ENCODE measurements at places on chromosomes 1 and 21.

DNA sequence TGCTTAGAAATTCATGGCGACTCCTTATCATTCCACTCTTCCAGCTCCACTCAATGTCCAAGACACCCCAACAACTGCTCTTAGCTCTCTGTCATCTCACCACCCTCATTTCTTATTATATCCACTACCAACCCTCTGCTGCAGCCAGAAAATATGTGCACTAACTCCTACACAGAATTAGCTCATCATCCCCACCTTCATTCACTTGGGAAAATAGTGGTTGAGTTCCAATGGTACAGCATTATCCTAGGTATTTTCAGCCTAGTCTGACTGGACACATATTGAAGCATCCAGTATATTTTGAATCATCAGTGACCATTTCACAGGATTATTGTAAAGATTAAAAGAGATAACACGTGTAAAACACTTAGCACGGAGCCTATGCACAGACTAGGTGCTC is 16.7 kb upstream of the VSIG8 start:
- DNase-seq: no peak

GRCh38 chr1:168585191-168585590 is 8.8 kb downstream of the XCL1 start:
- no peak for DNase-seq

- DNase-seq: no peak
Measured at GRCh38 chr1:188371295-188371806, 1542.6 kb downstream of the PLA2G4A start.

DNA sequence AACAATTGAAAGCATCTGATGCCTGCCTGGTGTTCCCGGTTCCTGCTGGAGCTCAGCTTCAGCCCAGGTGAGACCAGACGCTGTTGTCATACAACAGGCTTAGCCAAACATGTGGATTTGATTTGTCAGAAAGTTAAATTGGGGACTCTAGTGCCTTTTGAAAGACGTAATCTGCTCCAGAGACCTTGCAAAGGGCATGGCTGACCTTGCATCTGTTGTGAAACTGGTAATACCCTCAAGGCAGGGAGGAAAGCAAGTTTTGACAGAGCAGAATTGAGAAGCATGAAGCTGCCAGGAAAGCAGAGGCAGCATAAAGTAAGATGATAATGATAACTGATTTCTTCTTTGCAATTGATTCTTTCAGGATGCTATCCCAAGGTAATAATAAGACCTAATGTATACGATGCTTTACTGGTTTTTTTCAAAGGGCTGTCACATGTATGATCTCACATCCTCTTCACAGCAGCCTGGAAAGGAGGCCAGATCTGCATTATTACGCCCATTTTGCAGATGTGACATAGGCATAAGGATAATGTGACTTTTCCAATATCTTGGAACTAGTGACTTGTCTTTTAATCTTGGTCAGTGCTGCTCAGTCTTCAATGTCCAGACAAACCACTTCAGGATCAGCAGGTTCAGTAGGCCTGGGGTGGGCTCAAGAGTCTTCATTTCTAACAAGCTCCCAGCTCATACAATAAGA is 24.7 kb upstream of the CNN3 start:
- DNase-seq: no peak

DNA sequence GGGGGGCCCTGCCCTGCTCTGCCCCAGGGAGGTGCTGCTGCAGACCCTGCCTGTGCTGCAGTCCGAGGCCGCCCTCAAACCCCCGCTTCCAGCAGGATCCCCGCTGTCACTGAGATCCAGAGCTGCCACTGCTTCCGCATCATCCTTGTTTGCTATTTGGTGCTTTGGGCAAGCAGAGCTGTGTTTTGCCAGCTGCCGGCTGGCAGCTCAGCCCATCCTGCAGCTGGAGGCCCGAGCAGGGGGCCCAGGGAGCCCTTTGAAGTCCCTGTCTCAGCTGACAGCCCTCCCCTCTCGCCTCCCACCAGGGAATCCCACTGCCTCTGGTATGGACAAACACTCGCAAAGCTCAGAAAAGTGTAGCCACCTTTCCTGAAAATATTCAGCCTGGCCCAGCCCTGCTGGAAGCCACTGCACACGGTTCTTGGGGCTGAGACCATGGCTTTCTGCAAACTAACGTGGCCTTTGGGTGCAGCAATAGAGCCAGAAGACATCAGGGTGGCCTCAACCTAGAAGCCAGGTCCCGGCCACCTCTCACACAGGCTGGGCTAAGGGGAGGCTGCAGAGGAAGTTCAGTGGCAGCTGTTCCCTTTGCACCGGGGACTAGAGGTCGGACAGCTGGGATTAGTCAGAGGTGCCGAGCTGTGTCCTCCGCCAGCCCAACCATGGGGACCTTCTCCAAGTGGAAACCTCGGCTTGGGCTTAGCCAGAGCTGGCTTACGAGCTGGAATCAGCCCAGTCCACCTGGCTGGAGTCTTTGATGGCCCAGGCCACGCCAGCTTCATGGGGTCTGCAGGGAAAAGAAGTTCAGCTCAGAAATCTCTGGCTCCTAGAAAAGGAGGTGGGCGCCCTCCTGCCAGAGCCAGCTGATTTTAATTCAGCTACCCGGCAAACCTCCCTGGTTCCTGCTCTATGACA is 107.1 kb downstream of the SPSB1 start:
- DNase-seq: no peak

GRCh38 chr1:55045430-55045829 is 6.1 kb downstream of the PCSK9 start:
- DNase-seq: no peak

GRCh38 chr1:94398356-94398755 is 19.8 kb upstream of the ABCD3 start:
- no peak for DNase-seq

DNA sequence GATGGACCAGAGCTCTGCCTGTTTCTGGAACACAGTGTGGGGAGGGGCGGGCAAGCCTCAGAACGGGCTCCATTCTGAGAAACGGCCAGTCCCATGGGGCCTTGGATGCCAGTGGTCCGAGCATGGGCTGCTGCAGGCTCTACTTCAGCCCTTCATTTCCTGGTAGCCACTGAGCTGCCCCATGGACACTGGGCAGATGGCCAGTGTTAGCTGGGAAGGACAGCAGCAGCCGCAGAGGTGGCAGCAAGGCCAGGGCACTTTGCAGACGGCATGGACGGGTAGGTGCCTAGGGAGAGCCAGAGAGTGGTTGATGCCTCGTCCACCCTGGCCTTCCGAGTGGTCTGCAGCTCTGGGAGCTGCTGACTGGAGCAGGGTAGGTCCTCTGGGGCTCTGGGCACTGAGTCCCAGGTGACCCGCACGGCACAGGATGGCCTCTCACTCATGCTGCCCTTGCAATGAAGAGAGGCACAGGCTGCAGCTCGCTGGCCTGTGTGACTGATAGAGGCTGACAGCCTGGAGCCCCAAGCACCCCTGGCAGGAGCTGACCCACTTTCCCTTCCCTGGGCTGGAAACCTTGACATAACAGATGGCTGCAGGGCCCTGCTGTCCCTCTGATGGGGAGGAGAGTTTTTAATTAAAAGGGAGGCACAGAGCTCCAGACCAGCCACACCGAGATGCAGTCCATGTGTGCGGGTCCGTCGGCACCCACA is 87.7 kb upstream of the COL6A1 start:
- no peak for DNase-seq
